Mesendoderm (in vitro differentiated cells): ENCODE measurements at places on chromosomes 11 and 22.

DNA sequence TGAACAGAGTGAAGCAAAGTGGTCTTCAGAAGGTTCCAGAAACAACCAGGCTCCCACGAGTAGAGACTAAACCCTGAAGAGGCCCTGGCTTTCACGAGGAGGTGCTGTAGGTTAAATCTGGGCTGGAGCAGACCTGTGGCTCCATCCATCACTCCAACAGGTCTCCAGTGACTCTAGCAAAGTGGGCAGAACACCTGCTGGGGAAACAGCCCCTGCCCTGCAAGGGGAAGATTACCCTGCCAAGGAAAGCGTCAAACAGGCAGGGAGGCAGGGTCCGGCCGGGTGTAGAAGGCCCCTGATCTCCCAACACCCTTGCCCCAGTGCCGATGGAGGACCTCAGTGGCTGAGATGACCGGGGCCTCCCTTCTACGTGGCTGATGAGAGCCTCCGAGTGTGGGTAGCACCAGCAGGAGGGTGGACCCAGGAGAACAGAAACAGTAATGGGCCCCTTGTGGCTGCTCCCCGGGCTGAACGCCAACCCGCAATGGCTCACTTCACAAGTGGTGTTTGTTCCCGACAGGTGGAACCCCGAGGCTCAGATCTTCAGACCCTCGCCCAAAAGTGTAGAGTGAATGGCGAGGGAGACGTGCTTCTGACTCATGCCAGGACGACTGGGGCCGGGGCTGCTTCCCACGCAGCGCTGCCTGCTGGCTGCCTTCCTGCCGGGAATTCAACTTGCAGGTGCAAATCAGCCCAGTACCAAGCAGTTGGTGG lies 112.0 kb downstream of the SHANK2 start:
- no peaks in the 10 kb centered on the region for H3K36me3 ChIP-seq
- H3K27ac ChIP-seq = no peak overlapping the region
- no peaks in the 10 kb centered on the region for H3K4me1 ChIP-seq
- no peaks in the 10 kb centered on the region for H3K27me3 ChIP-seq
- DNase-seq = no peak

DNA sequence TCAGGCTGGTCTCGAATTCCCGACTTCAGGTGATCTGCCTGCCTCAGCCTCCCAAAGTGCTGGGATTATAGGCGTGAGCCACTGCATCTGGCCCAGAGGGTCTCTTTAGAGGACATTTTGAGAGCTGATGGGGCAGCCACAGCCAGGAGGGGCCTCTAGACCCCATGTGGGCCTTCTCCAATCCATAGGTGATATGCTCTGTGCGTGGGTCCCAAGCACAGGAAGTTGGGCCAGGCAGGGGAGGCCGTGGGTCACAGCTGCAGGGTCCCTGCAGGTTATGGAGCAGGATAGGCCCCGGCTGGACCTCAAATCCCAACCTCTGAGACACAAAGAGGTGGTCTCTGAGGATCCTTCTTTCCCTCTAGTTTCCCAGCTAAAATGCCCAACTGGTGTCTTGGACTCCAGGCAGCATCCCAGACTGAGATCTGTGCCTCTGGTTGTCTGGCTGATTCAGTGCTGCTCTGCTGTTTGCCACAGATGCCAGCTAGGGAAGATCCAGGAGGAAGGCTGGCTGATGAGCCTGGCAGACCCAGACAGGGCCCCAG lies 1.5 kb downstream of the LRRC75B start:
- no peaks in the 10 kb centered on the region for H3K36me3 ChIP-seq
- H3K4me3 ChIP-seq = no peak overlapping the region
- no peaks in the 10 kb centered on the region for H3K27me3 ChIP-seq
- peaks cover 3% of the 10 kb centered on the region for H3K4me1 ChIP-seq

- no peak overlapping the region for H3K4me3 ChIP-seq
- no peak for DNase-seq
- H3K36me3 ChIP-seq = no peaks in the 10 kb centered on the region
- H3K4me1 ChIP-seq = no peaks in the 10 kb centered on the region
- H3K27me3 ChIP-seq = no peaks in the 10 kb centered on the region
Measured at GRCh38 chr11:1589996-1590395, 4.9 kb upstream of the KRTAP5-1 start.

DNA sequence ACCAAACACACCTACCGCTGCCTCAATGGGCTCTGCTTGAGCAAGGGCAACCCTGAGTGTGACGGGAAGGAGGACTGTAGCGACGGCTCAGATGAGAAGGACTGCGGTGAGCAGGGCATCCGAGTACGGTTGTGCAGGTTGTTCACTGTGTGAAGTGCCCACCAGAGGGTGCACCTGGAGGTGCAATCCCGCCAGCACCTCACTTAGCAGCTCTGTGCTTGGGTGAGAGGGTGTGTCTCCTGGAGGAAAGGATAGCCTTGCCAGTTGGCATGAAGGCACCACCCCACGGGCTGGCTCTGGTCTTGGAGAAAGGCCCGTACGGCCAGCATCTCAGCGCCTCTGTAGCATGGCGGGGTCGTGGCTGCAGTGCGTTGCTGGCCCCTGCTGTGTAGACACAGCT lies 39.4 kb downstream of the ST14 start:
- H3K4me1 ChIP-seq = no peaks in the 10 kb centered on the region
- H3K36me3 ChIP-seq = no peaks in the 10 kb centered on the region
- DNase-seq = no peak

- H3K27ac ChIP-seq = no peak overlapping the region
- H3K4me3 ChIP-seq = no peak overlapping the region
- DNase-seq = peak; percentile 89
Measured at GRCh38 chr11:33808228-33808828, 34.0 kb upstream of the FBXO3 start.

- peaks cover 12% of the 10 kb centered on the region for H3K4me1 ChIP-seq
- no peak overlapping the region for H3K27ac ChIP-seq
- no peaks in the 10 kb centered on the region for H3K36me3 ChIP-seq
- no peaks in the 10 kb centered on the region for H3K27me3 ChIP-seq
- DNase-seq = peak; percentile 90
Measured at GRCh38 chr11:48052183-48053044, 72.1 kb downstream of the PTPRJ start.

- peak; percentile 41 for DNase-seq
- no peaks in the 10 kb centered on the region for H3K4me1 ChIP-seq
- no peaks in the 10 kb centered on the region for H3K36me3 ChIP-seq
- H3K27me3 ChIP-seq = no peaks in the 10 kb centered on the region
Measured at GRCh38 chr11:15775015-15775541, 581.3 kb downstream of the SOX6 start.

GRCh38 chr11:5367448-5368074 lies 16.1 kb upstream of the OR51M1 start:
- H3K27me3 ChIP-seq = no peaks in the 10 kb centered on the region
- DNase-seq = no peak
- no peaks in the 10 kb centered on the region for H3K4me1 ChIP-seq
- H3K27ac ChIP-seq = no peak overlapping the region
- no peak overlapping the region for H3K4me3 ChIP-seq

DNA sequence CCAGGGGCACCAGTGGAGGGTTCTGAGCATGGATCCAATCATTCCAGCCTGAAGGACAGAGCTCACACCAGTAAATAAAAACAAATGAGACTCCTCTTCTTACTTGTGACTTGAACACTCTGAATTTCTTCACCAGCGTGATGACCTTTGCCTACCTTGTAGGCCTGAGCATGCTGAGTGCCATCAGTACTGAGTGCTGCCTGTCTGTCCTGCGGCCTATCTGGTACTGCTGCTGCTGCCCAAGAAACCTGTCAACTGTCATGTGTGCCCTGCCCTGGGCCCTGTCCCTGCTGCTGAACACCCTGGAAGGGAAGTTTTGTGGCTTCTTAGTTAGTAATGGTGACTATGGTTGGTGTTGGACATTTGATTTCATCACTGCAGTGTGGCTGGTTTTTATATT lies 23.9 kb downstream of the MRGPRX4 start:
- H3K4me1 ChIP-seq = no peaks in the 10 kb centered on the region
- no peaks in the 10 kb centered on the region for H3K36me3 ChIP-seq
- no peaks in the 10 kb centered on the region for H3K27me3 ChIP-seq
- H3K27ac ChIP-seq = no peak overlapping the region

DNA sequence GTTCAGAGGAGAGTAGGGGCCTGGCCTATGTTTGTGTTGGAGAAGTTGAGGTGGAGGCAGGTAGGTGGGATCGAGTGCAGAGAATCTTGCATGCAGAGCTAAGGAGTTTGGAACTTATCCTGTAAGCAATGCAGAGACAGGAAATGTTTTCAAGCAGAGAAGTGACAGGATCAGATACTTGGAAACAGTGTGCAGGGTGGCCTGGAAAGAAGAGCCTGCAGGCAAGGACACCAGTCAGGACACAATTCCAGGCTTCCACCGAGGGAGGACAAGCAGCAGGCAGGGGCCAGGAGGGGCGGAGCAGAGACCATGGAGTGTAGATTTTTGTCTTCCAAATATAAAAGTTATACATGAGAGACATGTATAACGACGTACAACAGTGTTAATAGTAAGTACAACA lies 26.9 kb upstream of the CECR2 start:
- DNase-seq = no peak
- no peak overlapping the region for H3K27ac ChIP-seq
- no peaks in the 10 kb centered on the region for H3K27me3 ChIP-seq
- no peaks in the 10 kb centered on the region for H3K36me3 ChIP-seq

DNA sequence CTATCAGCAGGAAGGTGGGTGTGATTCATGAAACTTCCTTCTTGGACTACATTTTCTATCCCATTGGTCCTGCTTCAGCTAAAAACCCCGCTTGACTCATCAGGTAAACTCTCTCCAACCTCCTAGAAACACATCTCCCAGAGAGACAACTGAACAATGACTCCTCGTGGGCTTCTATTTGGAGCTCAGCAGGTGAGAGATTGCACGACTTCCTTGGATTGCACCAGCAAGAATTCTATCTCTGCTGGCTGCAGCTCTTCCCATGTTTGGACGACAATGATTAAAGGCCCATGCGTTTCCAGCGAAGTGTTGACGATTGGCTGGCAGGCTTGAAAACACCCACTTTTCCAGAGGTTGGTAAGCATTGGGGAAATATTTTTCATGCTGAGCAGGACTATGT lies 216.1 kb upstream of the NTM start:
- DNase-seq = peak; percentile 86
- H3K36me3 ChIP-seq = no peaks in the 10 kb centered on the region

DNA sequence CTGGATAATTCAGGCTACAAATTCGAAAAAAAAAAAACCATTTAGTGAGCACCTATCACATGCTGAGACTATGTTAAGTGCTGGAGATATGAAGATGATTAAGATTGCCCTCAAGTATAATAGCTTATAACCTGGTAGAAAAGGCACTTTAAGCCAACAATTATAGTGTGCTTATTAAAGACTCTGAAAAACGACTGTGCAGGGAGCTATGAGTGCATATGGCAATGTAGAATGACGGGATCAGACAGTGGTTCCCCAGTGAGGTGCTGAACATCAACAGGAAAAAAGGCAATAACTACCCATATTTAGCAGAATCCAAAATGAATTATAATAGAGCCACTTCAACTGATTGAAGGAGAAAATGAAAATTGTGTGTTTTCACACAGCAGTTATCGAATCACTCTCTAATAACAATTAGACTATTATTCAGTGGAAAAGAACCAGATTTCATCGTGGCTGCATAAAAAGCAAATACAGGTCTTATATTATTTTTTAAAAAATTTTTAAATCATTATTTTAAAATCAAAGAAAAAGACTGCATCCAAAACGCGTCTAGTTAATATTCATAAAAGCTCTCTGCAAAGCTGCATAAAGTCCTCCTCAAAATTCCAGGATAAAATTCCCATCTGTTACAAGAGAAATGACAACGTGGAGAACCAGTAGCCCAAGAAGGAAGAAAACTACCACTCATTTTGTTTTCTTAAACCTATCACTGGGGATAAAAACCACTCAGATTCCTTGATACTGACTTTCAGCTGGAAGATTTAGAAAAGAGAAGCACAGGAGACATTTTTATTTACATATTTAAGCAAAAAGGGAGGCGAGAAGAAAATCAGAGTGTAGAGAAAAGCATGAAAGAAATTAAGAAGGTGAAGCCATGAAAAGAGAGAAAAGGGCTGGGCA lies 1.1 kb downstream of the MTMR2 start:
- DNase-seq = no peak
- H3K27me3 ChIP-seq = no peaks in the 10 kb centered on the region
- H3K36me3 ChIP-seq = no peaks in the 10 kb centered on the region
- peak overlapping the region; percentile 90 for H3K4me3 ChIP-seq
- no peak overlapping the region for H3K27ac ChIP-seq
- H3K4me1 ChIP-seq = peaks cover 4% of the 10 kb centered on the region
